ENCODE measurements at places on chromosomes 16 and 17.
A peak's percentile ranks its signal among the peaks of the same experiment; 100 is the strongest.

- DNase-seq, result peak; percentile 18
Measured at GRCh38 chr17:48215583-48216139, 108.1 kb downstream of the SNX11 start.

- no peak for DNase-seq
Measured at GRCh38 chr16:48511071-48511540, 98.9 kb downstream of the N4BP1 start.

DNA sequence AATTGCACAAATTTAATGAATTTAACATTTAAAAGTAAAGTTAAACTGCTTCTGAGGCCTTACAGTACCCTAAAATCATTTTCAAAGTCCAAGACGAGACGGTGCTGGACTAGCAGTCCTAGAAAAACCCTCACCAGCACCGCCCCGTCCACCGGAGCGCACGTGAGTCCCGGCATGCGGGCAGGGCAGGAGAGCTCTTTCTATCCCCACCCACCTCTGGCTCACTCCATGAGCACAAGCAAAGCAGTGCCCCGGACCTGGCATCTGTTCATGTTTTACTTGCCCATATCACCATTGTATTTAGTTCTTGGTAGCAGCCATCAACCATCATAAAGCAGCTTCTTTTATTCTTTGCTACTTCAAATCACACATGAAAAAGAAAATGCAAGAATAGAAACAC, 41.7 kb downstream of the ANKRD11 start:
- no peak for DNase-seq

DNA sequence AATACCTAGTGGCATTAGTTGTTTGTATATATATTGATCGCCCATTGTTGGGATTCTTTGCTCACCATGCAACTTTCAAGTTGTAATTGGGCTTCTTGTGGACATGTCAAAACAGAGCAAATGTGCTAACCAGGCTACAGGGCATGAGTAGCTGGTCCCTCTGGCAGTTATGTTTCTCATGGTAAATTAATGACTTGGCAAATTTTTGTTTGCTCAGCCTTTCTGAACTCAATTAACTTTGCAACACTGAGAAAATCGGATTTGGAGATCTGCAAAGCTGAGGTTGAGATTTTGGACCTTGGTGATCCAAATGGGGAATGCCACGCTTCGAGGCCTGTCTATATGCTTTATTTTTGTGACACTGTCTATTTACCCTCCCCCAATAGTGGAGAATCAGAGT, 138.5 kb upstream of the PIRT start:
- DNase-seq, result no peak

GRCh38 chr16:65725156-65725845, 603.4 kb upstream of the CDH11 start:
- DNase-seq, result no peak

GRCh38 chr17:29031488-29031887, 11.5 kb upstream of the PIPOX start:
- no peak for DNase-seq

GRCh38 chr16:86584726-86585721, 6.7 kb downstream of the FOXL1 start:
- DNase-seq, result no peak

DNA sequence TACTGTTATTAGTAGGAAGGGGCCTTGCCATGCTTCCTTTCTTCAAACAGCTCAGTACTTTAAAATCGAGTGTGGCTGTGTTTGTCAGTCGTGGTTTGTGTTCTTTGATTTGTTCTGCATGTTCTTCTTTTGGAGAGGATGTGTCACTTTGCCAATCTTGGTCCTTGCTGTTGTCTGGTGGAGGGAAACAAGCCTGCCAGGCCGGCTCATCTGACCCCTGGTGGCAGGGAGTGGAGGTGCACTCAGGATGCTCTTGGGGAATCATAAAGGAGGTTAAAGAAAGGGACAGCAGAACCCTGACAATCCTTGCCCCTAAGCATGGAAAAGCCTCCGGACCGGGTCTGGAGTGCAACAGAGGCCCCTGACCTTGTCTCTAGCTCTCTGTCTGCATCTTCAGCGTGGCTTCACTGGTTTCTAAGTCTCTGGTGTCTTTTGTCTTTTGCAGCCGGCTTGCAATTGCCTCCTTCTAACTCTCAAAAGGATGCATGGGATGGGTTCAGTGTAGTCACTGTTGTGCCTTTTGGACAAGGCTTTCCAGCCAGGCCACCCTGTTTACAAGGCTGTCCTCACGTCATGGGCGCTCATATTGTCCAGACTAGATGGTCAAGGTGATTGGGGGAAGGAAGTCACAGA, 135.8 kb downstream of the WWOX start:
- DNase-seq, result peak; percentile 57

- DNase-seq, result no peak
Measured at GRCh38 chr16:50539053-50539695, 9.0 kb upstream of the NKD1 start.

DNA sequence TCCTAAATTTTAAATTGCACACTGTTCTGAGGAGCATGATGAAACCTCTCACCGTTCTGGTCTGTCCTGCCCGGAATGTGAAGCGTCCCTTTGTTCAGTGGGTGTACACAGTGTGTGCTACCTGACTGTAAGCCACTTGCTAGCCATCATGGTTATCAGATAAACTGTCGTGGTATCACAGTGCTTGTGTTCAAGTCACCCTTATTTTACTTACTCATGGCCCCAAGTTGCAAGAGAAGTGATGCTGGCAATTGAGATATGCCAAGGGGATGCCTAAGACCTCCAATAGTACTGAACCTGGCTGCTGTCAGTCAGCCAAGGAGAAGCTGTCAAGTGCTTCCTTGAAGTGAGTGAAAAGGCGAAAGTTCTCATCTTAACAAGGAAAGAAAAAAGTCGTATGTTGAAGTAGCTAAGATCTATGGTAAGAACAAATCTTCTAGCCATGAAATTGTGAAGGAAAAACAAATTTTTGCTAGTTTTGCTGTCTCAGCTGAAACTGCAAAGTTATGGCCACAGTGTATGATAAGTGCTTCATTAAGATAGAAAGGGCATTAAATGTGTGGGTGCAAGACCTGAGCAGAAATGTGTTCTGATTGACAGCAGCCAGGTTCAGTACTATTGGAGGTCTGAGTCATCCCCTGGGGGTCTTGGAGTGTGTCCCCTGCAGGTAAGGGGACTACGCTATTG, 5.8 kb downstream of the PIK3R6 start:
- DNase-seq, result no peak

DNA sequence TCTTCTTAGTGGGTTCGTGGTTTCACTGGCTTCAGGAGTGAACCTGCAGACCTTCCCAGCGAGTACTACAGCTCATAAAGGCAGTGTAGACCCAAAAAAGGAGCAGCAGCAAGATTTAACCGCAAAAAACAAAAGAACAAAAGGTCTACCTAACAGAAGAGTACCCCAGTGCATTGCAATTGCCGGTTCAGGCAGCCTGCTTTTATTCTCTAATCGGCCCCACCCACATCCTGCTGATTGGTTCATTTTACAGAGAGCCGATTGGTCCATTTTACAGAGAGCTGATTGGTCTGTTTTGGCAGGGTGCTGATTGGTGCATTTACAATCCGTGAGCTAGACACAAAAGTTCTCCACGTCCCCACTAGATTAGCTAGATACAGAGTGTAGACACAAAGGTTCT, 2.0 kb upstream of the ARRB2 start:
- no peak for DNase-seq

DNA sequence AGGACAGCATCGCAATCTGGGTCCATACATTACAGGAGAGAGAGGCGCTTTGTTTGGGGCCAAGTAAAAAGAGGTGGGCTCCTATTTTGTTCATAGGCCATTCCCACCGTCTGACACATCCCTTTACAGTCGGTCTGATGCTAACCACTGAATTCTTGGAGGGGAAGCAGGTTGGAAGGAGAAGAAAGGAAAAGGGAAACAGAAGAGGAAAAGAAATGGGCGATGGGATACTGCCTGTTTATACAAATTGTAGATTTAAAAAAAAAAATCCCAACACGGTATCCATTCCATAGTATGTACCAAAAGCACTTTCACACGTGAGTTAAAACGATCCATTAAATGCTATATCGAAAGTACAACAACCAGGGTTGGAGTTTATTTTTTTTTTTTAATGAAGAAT, 4.0 kb upstream of the ZFHX3 start:
- DNase-seq, result no peak

DNA sequence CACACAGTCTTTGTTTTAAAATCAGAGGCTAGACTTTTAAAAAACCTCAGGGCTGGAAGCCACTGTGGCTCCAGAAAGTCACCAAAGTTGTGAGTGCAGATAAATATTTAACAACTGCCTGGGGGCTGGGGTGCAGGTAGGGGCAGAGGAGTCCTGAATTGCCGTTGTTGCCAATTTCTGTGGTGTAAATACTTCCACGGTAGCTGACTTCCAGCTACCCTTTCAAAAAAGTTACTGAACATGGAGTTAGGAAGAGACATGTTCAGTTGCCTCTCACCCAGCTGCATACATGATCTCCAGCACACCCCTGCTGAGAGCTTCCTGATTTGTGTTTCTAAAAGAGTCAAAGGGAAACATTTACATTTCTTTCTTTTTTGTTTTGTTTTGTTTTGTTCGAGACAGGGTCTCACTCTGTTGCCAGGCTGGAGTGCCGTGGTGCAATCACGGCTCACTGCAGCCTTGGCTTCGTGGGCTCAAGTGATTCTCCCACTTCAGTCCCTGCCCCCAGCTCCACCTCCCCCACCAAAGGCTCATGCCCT, 58.7 kb downstream of the PLXDC1 start:
- no peak for DNase-seq

DNA sequence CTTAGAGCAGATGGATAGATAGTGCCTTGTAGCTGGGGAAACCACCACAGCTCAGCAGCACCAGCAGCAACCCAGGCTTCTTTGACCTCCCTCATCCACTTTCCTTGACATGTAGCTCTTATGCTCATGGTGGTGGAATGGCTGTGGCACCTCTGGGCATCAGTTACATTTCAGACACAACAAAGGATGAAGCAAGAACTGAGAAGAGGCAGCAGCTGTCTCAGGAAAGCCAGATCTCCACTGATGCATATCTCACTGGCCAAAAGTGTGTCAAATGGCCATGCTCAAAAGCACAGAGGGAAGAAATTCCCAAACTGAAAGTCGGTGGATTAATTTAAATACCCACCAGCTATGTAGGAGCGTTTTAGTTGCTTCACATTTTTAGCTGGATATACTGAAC, 671.4 kb upstream of the SALL1 start:
- no peak for DNase-seq

DNA sequence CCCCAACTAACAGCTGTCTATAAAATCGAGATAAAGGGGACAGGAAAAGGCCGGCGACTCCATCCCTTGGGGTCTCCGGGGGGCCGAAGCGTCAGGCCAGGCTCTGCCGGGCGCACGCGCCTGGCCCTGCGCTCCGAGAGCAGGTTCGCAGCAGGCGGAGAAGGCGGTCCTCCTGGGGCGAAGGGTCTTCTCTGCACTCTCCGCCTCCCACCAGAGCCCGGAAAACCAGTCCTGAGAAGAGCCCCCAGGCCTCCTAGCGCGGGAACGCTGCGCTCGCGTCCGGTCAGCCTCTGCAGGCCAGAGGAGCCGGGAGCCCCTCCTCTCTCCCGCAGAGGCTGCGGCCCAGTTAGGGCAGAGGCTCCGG, 5.1 kb downstream of the FOXF1 start:
- no peak for DNase-seq

DNA sequence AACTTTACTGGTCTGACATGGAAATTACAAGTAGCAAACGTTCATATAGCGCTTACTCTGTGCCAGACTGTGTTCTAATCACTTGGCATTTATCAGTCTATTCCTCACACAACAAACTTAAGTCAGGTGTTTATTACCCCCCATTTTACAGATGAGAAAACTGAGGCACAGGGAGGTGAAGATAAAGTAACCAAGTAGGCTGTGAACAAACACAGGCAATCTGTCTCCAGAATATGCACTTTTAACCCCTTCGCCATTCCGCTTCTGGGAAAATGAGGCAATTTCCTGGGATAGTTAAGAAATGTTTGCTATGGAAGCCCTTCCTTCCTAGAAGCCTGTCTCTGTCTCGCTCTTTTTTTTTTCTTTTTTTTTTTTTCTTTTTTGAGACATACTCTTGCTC, 12.2 kb upstream of the CXCL16 start:
- no peak for DNase-seq

DNA sequence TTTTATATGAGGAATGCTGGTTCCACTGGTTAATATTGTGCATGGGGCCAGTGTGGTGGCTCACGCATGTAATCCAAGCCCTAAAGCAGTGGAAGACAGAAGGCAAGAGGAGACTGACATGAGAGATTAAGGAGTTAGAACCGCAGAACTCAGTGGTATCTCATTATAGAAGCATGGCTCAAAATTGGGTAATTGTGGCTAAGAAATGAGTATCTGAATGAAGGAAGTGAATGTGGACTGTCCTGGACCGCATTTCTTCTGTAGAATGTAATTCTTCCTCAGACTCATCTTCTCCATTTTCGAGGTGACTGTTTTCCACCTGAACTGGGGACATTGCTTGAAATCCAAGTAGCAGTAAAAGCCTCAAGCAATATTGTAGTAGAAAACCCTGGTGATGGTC, 42.6 kb upstream of the CDR2 start:
- no peak for DNase-seq

- no peak for DNase-seq
Measured at GRCh38 chr17:48545022-48545375, at the start of gene HOXB2. Gene HOXB2 (minus strand): TSS chr17:48545109. CDS start chr17:48544911, 198 bp downstream.

DNA sequence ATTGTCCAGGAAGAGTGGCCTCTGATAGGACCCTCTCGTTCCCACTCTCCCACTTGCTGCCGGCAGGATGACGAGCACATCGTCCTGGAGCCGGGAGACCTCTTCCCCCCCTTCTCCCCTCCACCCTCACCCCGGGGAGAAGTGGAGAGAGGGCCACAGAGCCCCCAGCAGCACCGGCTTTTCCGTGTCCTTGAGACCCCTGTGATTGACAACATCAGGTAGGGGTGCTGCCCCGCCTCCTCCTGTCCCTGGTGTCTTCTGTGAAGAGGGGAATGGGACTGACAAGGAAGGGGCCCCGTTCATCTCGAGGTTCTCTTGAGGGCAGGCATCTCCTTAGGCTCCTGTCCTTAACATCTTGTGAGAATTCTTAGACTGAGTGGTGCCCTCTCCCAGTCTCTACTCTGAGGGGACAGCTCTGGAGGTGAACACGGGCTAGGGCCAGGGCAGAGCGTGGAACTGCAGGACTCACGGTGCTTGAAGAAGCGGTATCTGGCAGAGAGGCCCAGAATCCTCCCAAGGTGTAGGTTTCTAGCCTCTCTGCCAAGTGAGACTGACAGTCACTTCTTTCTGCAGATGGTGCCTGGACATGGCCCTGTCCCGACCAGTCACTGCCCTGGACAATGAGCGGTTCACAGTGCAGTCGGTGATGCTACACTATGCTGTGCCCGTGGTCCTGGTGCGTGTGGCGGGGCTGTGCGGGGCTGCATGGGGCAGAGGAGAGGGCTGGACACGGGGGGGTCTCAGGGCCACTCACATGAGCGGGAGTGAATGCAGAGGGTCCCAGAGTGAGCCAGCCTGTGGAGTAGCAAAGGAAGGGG, 26.4 kb downstream of the CASKIN2 start:
- DNase-seq, result no peak

- peak; percentile 72 for DNase-seq
Measured at GRCh38 chr17:29376667-29377270, 13.4 kb upstream of the TAOK1 start.

DNA sequence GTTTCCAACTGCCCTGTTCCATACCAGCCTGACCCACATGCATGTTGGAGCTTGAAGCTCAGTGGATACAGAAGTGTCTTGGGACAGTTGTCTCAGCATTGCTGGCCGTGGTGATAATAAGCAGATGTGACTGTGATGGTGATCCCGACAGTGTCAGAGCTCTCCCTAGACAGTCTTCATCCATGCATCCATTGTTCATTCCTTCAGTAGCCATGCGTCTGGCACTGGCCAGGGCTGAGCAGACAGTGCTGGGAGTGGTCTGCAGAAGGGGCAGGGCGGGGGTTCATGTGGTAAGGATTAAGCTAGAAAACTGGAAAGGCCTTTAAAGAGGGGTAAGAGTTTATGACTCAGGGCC, 68.1 kb downstream of the GNAO1 start:
- DNase-seq, result no peak

GRCh38 chr16:77652399-77652798, 69.9 kb upstream of the NUDT7 start:
- no peak for DNase-seq

All from astrocyte of the cerebellum (primary cell).